ENCODE measurements at places on chromosomes 16 and 17.

DNA sequence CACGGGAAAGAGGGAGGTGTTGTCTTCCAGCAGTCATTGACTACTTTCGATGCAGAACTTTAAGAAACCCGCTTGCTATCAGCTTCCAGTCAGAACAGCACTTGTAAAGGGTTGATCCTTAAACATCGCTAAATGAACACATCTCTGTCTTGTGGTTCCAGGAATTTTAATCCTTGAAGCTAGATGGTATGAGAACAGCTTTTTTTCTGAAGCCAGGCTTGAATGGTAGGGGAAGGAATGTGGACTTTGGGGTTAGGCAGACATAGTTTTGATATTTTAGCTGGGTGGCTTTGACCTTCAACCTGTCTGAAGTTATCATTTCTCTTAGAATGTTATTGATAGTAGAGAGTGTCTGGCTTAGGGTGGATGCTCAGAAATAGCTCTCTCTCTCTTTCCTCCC lies 81.1 kb downstream of the RGS9 start:
- DNase-seq, result peak; percentile 46

DNA sequence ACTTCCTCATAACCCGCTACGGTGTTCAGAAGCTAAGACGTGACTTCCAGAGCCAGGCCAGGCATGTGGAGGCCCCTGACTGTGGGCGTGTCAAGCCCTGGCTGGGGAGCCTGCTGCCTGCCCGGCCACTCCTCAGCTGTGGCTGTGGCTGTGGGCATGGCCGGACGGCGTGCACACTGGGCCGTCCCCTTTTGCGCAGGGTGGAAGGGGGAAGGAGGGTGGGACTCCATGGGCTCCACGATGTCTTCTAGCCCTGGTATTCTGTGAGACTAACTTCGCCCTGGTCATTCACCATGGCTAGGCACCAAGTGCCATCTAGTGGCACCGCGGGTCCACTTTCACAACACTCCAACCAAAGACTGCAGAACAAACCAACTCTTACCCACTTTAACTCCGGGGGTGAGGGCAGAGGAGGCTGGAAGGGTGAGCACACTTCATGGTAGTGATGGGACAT lies 67.9 kb downstream of the N4BP1 start:
- peak; percentile 53 for DNase-seq

DNA sequence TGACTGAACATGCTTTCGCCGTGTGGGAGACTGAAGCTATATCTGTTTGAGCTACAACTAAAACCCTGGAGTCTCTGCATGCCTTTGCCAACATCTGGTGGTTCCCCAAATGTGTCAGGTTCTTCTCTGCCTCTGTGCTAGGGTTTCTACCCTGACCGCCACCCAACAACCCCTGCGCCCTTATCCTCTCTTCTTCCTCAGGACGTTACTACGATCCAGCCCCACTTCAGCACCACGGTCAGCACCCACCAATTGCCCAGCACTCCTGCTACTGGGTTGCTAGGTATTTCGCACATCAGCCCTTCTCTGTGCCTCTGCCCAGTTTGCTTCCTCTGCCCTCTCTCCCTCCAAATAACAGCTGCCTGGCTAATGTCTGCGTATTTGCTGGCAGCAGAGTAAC lies 106.3 kb upstream of the HSBP1 start:
- peak; percentile 50 for DNase-seq

GRCh38 chr17:49130891-49131290 lies 1.7 kb upstream of the B4GALNT2 start:
- peak; percentile 55 for DNase-seq

DNA sequence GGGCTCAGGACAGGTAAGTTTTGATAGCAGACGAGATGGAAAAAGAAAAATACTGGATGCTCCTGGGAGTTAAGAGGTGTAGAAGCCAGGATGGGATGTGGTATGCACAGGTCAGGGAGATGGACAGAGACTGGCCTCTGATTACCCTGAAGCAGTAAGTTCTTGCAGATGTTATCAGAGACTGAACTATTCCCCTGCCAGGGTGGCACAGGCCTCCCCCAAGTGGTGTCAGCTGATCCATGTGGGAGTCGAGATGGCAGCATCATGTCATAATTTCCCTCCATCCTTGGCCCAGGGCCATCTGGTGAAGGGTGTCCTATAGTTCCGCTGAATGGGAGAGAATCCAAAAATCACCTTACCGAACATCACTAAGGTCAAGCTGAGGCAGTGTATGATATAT lies 14.1 kb upstream of the NKD1 start:
- no peak for DNase-seq

DNA sequence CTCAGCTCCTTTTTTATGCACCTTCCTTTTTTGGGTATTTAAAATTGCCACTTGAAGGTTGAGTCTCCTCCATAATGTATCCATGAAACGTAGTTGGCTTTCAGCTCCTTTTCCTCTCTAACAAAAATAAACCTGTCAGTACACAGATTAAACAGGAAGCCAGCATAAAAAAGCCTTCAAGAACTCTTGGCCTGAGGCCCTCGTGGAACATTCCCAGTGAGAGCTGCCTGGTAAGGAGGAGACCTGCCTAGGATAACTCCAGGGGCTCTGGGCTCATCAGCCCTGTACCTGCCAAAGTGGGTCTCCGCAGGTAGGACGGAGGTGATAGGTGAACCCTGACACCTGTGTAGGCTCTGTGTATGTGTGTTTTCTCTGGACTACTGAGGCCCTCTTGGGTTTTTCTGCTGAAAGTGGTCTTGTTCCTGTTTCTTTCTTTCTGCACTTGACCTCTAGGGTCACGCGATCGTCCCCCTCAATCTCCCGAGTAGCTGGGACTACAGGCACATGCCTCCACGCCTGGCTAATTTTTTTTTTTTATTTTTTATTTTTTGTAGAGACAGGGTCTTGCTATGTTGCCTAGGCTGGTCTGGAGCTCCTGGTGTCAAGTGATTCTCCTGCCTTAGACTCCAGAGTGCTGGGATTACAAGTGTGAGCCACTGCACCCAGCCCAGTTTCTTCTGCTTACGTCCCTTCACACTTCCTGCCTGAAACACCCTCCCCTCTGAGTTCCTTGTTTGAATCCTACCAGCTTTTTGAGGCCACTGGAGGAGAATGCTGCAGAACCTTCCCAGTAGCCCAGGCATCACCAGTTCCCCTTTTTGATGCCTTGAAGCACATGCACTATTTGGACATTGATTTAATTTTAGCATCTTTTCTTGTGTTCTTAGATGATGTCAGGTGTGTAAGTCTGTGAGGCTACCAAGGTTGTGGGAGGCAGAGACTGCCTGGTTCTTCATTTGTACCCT lies 9.8 kb downstream of the PGS1 start:
- peak; percentile 57 for DNase-seq

DNA sequence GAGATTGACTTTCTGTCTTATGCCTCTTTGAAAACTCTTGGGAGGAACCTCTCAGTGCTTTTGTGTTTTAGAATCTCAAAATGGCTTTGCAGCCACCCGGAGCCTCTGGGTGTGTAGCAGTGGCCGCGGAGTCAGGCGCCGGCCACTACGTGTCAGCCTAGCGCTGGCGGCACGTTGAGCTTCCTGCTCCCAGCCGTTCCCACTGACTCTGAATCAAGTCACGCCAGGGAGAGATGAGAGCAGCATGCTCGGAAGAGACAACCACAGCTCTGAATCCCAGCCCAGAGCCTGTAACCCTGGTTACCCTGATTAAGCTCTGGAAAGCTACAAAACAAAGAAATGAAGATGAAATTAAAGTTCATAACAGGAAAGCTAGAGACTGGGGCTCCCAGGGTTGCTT lies 97.4 kb upstream of the CACNG5 start:
- peak; percentile 72 for DNase-seq

GRCh38 chr17:164303-165235 lies 16.9 kb downstream of the DOC2B start:
- peak; percentile 50 for DNase-seq

GRCh38 chr17:17528696-17529652 lies 32.8 kb upstream of the RASD1 start:
- DNase-seq, result no peak

DNA sequence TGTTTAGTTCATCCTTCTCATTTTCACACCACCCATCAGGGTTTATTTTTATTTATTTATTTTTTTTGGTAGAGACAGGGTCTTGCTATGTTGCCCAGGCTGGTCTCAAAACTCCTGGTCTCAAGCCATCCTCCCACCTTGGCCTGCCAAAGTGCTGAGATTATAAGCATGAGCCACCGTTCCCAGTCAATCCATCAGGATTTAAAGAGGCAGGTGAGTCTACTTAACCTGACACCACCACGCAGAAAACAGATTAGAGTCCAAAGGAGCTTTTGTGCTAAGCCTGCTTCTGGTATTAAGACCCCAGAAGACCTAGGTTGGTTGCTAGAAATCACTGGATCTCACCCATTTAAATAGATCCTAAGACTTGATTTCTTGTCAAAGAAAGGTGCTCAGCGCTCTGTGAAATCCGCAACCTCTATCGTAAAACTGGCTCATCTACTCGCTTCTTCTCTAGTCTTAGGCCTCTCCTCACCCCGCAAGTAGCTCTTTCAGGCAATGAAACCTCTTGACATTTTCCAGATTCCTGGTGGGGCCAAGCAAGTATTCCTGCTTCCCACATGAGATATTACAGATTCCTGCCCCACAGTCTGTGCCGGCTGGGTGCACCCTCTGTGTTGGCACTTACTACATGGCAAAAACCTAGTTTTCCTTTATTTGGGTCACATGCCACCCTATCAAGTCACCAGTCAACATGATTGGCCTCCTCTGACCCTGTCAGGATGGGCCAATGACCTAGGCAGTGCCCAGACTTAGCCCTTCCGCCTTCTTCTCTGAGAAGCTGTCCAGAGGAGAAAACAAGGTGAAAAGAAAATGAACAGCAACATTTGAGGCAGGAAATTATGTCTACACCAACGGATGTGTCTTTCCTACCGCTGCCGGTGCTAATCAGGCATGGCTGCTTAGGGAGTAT lies 9.0 kb downstream of the PITPNA start:
- DNase-seq, result no peak

GRCh38 chr16:7644811-7645210 lies 312.2 kb downstream of the RBFOX1 start:
- DNase-seq, result no peak

DNA sequence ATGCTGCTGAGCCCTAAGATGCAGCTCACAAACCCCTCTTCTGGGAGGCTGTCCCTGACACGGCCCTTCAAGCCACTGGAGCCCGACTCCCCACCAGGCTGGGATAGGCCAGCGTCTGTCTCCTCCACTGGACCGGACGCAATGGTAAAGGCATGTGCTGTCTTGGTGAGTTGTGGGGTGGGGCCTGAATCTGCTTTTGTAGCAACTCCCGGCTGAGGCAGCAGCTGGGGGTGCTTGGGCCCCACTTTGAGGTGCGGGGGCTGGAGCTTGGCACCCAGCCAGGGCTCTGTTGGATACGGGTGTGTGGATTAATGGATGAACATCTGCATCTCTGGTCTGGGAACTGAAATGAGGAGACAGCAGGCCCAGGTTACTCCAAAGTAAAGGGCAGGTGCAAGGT lies 3.5 kb upstream of the NLRC3 start:
- DNase-seq, result peak; percentile 38

- peak; percentile 98 for DNase-seq
Measured at GRCh38 chr17:37488009-37488604, 1.6 kb upstream of the DUSP14 start.

- DNase-seq, result no peak
Measured at GRCh38 chr16:66924527-66925321, 611 bp downstream of the RRAD start.

- DNase-seq, result no peak
Measured at GRCh38 chr16:88469615-88470395, 16.7 kb downstream of the ZFPM1 start.

- no peak for DNase-seq
Measured at GRCh38 chr17:689556-690275, 24.9 kb downstream of the VPS53 start.

DNA sequence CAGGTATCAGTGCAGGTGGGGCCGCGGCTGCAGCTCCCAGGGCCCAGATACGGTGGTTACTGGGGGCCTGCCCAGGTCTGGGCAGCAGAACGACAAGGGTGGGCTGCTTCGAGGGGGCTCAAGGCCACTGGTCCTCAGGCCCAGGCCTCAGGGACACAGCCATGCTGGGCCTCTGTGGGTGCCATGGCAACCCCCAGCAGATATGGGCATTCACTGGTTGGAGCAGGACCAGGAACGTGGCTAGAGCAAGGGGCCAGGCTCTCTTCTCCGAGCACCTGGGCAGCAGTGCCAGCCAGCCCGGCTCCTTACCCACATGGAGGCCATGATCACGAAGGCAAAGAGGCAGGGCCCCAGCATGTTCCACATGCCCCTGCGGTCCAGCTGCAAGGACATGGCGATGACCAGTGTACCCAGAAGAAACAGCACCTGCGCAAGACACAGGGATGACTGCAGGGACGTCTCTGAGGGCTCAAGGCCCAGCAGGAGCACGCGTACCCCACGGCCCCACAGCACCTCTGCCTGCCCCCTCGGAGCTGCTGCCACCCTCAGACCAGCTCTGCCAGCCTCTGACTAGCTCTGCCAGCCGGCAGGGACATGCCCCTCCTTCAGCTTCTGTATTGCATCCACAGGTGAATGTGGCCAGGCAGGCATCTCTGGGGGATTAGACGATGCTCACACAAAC lies 2.1 kb upstream of the MRPL28 start:
- no peak for DNase-seq

DNA sequence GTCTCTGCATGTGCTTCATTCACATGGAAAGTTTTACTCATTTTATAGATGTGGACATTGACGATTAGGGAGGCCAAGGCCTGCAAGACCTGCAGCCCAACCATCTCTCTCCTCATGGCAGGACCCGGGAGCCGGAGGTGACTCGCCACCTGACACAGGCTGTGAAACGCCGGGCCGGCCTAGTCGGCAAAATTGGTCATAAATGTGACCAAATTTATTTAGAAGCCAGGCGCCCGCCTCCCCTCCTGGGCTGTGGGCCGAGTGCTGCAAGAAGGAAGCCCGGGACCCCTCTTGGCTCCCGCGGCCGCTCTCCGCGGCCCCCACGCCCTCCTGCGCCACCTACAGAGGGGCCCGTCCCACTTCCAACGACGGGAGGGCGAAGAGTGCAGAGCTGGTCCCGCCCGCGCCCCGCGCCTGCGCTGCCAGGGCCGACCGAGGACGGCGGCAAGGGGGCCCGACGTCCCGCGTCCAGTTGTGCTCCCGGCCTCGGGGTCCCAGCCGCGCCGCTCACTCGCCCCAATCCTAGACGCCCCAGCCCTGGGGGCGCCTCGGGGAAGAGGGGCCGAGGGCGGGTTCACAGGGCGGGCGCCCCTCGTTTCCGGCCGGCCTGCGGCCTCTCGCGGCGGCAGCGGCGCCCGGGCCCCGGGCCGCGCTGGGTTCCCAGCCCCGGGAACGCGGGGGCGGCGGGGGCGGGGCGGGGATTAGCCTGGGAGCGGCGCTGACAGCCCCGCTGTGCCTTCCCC lies 47.5 kb downstream of the WNT3 start:
- peak; percentile 36 for DNase-seq

DNA sequence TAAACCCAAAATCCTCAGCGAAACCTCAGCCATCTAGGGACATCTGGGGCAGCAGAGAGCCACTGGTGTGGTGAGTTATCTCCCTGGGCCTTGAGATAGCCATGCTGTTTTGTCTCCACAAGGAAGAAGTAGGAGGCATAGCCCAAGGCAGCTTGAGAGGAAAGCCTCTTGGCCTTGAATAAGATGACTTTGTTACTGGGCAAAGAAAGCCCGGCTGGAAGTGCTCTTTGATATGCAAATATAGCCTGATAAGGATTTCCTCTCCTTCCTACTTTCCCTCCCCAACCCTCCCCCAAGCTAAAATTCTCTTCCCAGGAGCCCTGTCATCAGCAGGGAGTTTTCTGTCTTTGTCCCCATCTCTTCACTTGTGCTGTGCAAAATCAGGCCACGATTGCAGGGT lies 694.4 kb downstream of the MAF start:
- no peak for DNase-seq

- DNase-seq, result no peak
Measured at GRCh38 chr16:88515371-88515770, 54.8 kb upstream of the ZC3H18 start.

GRCh38 chr16:67212766-67213165 lies 13.8 kb downstream of the ELMO3 start:
- DNase-seq, result no peak

- DNase-seq, result no peak
Measured at GRCh38 chr17:58335061-58335731, 6.6 kb upstream of the TSPOAP1 start.
